ENCODE measurements at places on chromosomes 3 and 15.

DNA sequence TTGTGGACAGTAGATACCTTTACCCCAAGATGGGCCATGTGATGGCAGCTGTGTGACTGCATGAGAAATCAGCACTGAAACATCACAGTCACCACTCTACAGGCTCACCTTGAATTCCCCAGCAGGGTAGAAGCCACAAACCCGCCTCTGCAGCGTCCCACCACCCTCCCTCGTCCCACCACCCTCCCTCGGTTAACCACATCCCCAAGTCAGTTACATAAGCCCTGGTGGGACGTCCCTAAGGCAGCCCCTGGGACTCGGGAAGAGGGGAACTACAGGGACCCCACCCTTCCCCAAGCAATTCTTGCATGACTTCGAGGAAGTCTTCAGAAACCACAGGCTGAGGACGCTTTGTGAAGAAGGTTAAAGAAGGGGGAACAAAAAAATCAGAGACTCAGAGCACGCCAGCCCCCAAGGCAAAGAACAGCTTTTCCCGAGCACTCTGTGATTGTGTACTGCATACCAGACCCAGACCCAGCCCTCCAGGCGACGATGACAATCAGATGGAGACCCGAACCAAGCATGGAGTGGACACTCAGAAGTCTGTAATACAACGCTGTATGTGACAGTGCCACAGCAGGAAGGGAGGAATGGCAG lies 60.5 kb downstream of the SH3BP5 start:
- peak overlapping the region; percentile 80 for H3K27ac ChIP-seq
- DNase-seq: peak; percentile 90
- H3K27me3 ChIP-seq: peaks cover 7% of the 10 kb centered on the region
- peaks cover 61% of the 10 kb centered on the region for H3K4me1 ChIP-seq
- H3K4me3 ChIP-seq: peak overlapping the region; percentile 60

GRCh38 chr3:143484846-143485512 lies 363.3 kb downstream of the SLC9A9 start:
- H3K27ac ChIP-seq: no peak overlapping the region
- no peaks in the 10 kb centered on the region for H3K4me1 ChIP-seq
- DNase-seq: no peak
- no peaks in the 10 kb centered on the region for H3K27me3 ChIP-seq
- no peak overlapping the region for H3K4me3 ChIP-seq
- no peaks in the 10 kb centered on the region for H3K36me3 ChIP-seq

GRCh38 chr15:80325206-80325605 lies 73.2 kb upstream of the CTXND1 start:
- no peak overlapping the region for H3K4me3 ChIP-seq
- H3K27me3 ChIP-seq: peaks cover 10% of the 10 kb centered on the region
- H3K4me1 ChIP-seq: no peaks in the 10 kb centered on the region
- H3K27ac ChIP-seq: no peak overlapping the region
- H3K36me3 ChIP-seq: no peaks in the 10 kb centered on the region

- no peak for DNase-seq
- no peak overlapping the region for H3K4me3 ChIP-seq
- H3K27me3 ChIP-seq: no peaks in the 10 kb centered on the region
- H3K27ac ChIP-seq: no peak overlapping the region
These were observed 58.4 kb downstream of the LMLN start for GRCh38 chr3:198018416-198018815.

DNA sequence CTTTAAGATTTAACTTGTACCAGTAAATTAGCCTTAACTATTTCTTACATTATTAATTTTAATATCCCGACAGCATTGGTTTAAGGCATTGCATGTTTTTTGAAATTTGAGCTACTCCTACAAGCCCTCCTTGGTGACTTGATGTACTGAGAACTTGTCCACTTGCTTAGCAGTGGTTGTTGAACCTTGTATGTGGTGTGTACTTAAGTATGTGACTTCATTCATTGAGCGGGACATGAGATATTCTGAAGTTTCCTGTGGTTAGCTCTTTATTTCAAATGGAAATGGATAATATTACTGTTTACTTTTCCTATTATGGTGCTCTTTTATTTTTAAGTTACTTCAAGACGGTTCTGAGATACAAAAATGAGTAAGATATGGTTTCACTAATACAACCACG lies 3.6 kb upstream of the COL6A5 start:
- DNase-seq: no peak
- no peaks in the 10 kb centered on the region for H3K36me3 ChIP-seq
- no peak overlapping the region for H3K4me3 ChIP-seq
- no peak overlapping the region for H3K27ac ChIP-seq

DNA sequence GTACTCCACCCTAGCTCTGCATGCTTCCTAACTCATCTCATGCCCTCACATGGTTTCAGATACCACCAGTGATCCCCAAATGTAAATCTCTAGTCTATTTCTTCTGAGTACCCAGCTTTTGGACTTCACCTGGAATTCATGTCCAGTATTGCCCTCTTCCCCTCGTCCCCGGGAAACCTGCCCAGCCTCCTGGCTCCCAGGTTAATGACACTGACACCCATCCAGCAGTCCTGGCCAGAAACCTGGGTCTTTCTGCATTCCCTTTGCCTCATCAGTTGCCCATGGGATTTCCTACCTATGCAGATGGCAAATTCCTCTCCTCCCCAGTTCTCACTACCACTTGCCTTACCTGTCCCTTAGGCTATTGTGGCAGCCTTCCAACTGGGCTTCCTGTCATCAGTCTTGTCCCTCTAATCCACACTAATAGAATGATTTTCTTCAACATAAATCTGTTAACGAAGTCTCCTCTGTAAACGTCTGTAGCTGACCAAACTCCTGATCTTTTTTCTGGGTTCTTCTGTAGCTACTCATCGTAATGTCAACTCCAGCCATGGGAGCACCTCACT lies 15.3 kb upstream of the MYLK start:
- DNase-seq: no peak
- H3K4me1 ChIP-seq: no peaks in the 10 kb centered on the region
- H3K27me3 ChIP-seq: peaks cover 10% of the 10 kb centered on the region
- H3K4me3 ChIP-seq: no peak overlapping the region
- no peak overlapping the region for H3K27ac ChIP-seq

DNA sequence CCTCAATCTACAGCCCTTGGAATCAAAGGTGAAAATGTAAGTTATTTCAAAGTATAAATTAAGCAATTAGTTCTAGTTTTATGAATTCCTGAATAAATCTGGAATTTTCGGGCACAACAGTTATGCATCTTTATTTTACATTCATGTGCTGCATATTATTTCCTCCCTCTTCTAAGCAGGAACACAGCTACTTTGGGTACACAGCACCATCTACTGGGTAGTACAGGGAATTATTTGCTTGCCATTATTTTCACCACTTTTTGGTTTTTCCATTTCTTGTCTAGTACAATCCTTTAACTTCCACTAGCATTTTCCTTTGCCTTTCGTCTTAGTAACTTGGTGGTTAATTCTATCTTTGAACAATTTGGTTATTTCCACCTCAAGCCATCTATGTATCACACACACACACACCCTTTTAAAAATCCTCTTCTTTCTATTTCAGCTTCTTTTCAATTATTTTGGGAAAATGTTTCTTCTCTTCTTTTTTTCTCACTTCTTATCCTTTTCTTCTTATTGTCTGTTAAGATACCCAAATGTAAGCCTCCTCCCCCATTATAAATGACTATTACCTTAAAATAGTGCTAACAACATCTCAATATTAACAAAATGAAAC lies 451.0 kb downstream of the MFSD1 start:
- peak; percentile 22 for DNase-seq
- H3K4me3 ChIP-seq: no peak overlapping the region
- peaks cover 4% of the 10 kb centered on the region for H3K27me3 ChIP-seq

DNA sequence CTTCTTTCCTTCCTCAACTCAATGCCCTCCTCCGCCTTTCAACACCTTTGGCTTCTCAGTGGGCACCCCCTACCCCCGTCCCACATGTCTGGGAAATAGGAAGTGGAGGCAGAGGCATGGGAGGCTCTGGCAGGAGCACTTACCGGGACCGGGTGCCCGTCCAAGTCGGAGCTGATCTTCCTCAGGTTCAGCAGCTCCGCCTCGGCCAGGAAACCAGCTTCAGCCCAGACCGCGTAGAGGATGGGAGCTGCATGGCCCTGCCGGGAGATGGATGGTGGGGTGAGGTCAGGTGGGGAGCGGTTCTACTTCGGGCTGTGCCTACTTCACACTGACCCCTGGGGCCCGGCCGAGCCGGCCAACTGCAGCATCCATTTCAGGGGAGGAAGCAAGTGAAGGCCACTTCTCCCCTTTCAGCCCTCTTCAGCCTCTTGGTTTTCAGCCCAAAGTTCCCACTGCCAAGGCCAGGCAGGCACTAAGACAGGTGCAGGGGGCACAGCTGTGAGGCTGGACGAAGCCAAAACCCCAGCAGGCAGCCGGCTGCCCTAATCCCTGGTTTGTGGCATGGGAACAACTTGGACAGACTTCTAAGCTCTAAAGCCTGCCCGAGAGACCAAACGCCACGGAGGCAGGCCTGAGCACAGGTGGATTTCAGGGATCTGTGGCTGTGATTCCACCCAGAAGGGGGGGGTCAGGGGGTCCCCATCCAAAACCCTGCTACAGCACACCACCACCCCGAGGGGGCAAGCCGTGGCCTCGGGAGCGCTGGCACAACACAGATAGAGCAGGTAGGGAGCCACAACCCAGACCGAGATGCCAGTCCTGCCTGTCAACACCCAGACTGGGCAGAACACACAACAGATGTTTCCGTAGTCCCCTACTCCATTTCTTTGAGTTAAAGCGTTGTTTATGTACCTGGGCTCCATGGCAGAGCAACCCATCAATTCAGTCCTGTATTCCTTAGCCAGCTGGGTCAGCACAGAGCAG lies 14.5 kb downstream of the TKT start:
- H3K27me3 ChIP-seq: no peaks in the 10 kb centered on the region
- H3K4me1 ChIP-seq: peaks cover 25% of the 10 kb centered on the region
- DNase-seq: no peak
- peak overlapping the region; percentile 46 for H3K27ac ChIP-seq
- H3K36me3 ChIP-seq: peaks cover 43% of the 10 kb centered on the region

GRCh38 chr3:73491287-73491662 lies 133.5 kb downstream of the PDZRN3 start:
- H3K4me3 ChIP-seq: no peak overlapping the region
- no peaks in the 10 kb centered on the region for H3K27me3 ChIP-seq
- H3K36me3 ChIP-seq: no peaks in the 10 kb centered on the region
- no peak for DNase-seq
- H3K27ac ChIP-seq: no peak overlapping the region

- DNase-seq: no peak
- H3K4me3 ChIP-seq: no peak overlapping the region
These were observed 22.9 kb upstream of the ARIH1 start for GRCh38 chr15:72451224-72451623.

DNA sequence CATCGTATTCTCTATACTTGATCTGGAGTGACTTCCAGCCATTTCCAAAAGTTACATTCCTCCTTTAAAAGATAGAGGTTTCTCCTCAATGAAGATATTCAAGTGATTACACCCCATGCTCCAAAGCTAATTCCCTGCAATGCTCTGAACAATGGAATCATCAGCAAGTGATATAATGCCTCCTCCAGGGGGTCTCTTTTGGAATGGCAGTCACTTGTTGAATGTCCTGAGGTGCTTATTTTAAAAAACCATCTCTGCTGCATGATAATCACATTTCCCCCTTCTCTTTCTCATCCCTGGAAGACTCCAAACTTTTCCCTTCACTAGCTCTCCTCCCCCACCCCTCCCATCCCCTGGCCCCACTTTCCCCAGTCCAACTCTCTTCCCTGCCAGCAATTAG lies 2.6 kb downstream of the LHFPL4 start:
- peaks cover 34% of the 10 kb centered on the region for H3K27me3 ChIP-seq
- no peak overlapping the region for H3K4me3 ChIP-seq
- peaks cover 2% of the 10 kb centered on the region for H3K36me3 ChIP-seq
- no peak overlapping the region for H3K27ac ChIP-seq

DNA sequence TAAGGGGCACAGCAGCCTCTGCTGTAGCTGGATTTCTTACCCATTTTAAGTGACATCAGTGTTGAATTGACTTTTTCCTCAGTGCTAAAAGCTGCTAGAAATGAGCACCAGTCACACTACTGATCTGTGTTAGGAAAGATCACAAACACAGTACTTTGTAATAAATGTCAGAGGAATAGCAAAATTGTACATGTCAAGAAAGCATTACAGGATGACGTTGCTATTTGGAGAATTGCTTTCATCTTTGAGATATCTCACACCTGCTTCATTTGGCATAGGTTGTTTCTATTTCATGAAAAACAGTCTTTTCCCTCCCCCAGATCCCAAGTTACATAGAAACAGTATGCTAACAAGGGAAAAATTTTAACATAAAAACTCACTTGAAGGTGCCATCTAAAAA lies 77.8 kb downstream of the SLC25A26 start:
- no peak overlapping the region for H3K27ac ChIP-seq
- H3K4me1 ChIP-seq: peaks cover 39% of the 10 kb centered on the region
- H3K4me3 ChIP-seq: no peak overlapping the region

- DNase-seq: no peak
- H3K4me3 ChIP-seq: no peak overlapping the region
- no peak overlapping the region for H3K27ac ChIP-seq
These were observed 3.3 kb downstream of the CHRNA3 start for GRCh38 chr15:78617516-78617915.

- no peaks in the 10 kb centered on the region for H3K27me3 ChIP-seq
- H3K36me3 ChIP-seq: no peaks in the 10 kb centered on the region
- H3K4me3 ChIP-seq: no peak overlapping the region
- no peak overlapping the region for H3K27ac ChIP-seq
- no peak for DNase-seq
These were observed 313.4 kb downstream of the BCHE start for GRCh38 chr3:165523801-165524200.

GRCh38 chr15:63819645-63820044 lies 14.1 kb downstream of the HERC1 start:
- H3K27ac ChIP-seq: no peak overlapping the region
- no peak overlapping the region for H3K4me3 ChIP-seq
- H3K4me1 ChIP-seq: peaks cover 41% of the 10 kb centered on the region
- no peaks in the 10 kb centered on the region for H3K27me3 ChIP-seq
- H3K36me3 ChIP-seq: no peaks in the 10 kb centered on the region

DNA sequence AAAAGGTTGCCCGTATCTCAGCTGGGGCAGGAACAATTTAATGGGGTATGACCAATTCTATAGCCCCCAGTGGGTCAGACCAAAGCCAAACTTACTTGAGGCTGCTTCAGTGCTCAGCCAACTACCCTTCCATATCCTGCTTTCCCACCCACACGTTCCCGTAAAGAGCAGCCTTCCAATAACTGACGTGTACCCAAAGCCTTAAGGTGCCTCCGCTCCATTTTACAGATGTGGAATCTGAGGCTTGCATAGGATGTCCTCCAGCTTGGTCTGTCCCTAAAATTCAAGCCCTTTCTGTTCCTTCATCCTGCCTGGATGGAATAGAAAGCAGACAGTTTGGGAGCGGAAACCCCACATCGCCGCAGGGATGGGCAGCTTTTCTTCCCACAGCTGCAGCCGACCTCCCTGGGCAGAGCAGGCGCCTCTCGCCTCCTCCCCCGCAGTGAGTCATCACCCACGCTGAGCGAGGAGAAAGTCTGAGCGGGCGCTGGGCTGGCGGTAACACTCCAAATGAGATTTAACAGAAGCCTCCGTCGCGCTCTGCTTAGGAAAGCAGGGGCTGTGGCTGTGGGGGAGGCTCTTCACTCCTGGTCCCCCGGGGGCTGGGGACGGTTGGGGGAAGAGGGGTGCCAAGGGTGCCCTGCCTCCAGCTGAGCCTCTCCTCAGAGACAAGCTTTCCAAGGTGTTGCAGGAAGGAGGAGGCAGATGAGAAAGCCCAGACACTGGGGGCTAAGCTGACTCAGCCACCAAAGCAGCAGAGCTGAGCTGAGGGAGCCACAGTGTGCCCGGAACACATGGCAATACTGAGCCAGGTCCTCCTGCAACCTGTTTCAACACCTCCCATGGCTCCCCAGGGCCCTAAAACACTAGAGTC lies 57.8 kb upstream of the HRH1 start:
- no peak overlapping the region for H3K27ac ChIP-seq
- H3K27me3 ChIP-seq: peaks cover 13% of the 10 kb centered on the region
- DNase-seq: peak; percentile 63
- H3K4me1 ChIP-seq: peaks cover 10% of the 10 kb centered on the region
- no peaks in the 10 kb centered on the region for H3K36me3 ChIP-seq
- peak overlapping the region; percentile 38 for H3K4me3 ChIP-seq
